AG04449 (cell line): ENCODE measurements at places on chromosomes 1 and 21.
A peak's percentile ranks its signal among the peaks of the same experiment; 100 is the strongest.

DNA sequence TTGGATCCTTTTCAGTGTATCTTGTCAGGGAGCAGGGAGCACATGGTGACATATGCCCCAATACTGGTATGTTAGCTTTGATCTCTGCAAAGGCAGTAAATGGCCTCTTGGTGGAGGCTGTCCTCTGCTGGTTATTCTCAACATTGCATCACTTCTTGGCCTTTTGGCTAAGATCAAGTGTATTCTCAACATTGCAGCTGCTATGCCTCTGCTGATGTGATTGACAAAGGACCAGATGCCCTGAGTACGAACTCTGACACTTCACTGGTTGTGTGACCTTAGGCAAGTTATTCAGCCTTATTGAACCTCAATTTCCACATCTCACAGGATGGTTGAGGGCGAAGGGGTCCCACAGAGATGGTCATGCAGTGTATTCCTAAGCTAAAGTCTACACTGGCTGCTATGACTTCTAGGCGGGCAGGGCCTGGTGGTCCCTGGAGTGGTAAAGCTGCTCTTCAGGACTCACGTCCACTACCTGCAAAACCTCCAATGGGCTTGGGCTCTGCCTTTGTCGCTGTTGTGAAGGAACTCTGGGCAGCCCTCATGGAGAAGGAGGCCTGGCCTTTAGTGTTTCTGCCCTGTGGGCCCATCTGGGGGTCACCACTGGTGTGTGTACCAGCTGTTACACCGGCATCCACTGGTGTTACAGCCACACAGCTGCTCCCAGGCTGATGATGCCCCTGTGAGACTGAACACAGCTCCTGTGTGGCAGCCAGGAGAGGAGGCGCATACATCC, 64.8 kb downstream of the DNTTIP2 start:
- no peak for DNase-seq

GRCh38 chr1:44289530-44289929, 65.5 kb downstream of the ERI3 start:
- no peak for DNase-seq

GRCh38 chr1:12275370-12275769, 45.5 kb downstream of the VPS13D start:
- DNase-seq: no peak

- DNase-seq: no peak
Measured at GRCh38 chr1:156711011-156711817, 5.8 kb upstream of the CRABP2 start.

DNA sequence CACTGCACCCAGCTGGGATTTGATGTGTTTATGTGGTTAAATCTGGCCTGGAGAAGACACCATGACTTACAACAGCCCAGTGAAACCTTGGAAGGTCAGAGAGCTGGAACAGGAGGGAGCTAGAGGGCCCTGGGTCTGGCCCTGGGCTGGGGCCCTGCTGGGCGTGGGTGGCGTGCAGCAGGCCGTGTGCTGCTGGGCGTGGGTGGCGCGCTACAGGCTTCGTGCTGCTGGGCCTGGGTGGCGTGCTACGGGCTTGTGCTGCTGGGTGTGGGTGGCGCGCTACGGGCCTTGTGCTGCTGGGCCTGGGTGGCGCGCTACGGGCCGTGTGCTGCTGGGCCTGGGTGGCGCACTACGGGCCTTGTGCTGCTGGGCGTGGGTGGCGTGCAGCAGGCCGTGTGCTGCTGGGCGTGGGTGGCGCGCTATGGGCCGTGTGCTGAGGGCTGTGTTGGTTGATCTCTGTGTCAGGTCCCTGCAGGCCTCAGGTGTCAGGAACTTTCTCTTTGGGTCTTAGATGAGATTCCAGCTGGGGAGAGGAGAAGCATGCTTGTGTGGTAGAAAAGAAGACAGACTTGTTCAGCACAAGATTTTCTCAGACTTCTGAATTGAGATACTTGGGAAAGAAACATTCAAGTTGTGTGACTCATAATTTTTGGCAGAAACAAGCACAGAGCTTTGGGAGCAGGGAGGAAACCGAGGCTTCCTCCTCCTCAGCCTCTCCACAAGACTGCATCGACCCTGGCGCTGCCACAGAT, 66.0 kb downstream of the COL18A1 start:
- peak; percentile 77 for DNase-seq

- no peak for DNase-seq
Measured at GRCh38 chr1:112318698-112319370, 77.2 kb upstream of the CTTNBP2NL start.

GRCh38 chr1:1080951-1081310, 6.8 kb upstream of the RNF223 start:
- no peak for DNase-seq

DNA sequence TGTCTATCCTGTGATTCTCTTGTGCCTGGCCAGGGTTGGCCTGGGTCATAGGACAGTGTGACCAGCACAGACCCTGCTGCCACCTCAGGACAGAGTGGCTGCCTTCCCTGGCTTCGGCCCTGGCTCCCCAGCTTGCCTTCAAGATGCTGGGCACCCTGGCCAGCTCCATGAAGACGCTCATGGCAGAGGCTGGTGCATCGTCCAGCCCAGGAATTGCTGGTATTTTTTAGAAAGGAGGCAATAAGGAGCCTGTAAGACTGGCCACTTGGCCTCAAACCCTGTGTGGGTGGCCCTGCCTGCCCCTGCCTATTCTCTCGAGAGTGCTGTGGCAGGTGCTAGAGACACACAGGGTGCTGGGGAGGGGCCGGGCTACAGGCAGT, 70.4 kb upstream of the ACTRT2 start:
- no peak for DNase-seq

DNA sequence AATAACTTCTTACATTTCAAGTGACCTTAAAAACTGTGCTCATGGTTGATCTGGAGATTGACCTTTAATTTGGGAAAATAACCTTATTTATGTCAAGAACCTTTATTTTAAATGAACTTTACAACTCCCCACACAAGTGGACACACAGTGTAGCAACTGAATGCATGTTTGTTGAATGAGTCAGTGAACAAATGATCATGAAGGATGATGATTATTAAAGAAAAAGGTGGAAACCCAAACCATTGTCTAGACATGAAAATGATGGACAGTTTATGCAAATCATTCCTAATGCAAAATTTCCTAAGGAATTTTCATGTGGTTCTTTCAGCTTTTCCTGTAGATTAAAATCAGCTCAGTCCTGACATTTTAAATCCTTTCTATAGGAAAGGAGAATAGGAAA, 439.8 kb upstream of the RUNX1 start:
- no peak for DNase-seq

DNA sequence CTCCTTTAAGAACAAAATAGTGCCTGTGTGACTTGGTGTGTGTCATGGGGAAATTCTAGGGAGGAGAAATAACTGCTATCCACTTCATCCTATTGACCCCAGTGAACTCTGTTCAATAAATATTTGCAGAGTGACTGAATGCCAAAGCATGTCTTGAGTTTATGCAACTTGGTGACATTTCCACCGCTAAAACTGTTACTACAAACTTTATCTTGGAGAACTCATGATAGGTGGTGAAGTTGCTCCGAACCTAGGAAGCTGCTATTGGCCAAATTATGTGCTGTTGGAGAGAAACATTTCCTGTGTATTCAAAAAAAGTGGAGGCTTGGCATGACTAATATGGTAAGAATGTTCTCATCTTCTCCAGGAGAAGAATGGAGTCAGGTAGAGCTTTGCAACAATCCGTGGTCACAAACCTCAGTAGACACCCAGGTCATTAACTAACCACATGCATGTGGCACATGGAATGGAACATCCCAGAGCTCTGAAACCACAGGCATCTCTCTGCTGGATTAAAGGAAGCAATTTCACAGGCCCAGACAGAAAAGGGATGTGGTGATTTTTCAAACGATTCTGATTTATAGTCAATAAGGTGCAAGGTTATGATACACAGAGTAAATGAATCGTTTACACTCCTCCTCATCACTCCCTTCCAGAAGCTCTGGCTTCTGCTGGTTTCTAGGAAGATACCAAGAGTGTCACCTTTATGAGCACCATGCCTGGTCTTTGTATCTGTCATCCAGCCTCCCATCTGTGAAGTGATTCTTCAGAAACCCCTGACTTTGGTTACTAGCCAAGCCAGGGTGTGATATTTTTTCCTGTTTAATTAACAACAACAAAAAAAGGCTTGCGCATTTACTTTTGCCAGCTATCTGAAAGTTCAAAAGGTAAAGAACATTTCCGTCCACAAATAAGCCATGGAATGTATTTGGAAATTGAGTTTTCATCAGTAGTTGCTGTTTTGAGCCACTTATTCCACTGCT, 361.1 kb downstream of the TGFB2 start:
- peak; percentile 97 for DNase-seq

DNA sequence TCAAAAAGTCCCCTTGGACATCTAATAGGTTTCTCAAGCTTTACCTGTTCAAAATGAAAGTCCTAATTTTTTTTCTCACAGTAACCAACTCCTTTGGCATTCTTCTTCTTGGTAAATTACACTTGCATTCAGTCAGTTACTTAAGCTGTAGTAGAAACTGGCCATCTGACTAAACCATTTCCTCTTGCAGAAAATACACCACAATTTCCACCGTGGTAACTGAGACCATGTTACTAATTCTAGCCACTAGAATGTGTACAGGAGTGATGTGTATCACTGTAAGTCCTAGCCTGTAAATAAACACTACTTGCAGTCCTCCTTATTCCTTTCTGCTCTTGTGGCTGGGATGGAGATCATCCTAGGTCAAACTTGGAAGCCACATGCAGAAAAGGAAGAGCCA, 965.4 kb upstream of the TMPRSS15 start:
- DNase-seq: no peak

GRCh38 chr1:180281490-180281889, 51.4 kb downstream of the LHX4 start:
- DNase-seq: no peak

GRCh38 chr1:19940486-19941205, 17.2 kb upstream of the PLA2G2E start:
- DNase-seq: no peak

GRCh38 chr1:169184812-169185211, 78.3 kb downstream of the ATP1B1 start:
- DNase-seq: no peak

GRCh38 chr1:60017508-60018205, 55.9 kb downstream of the C1orf87 start:
- DNase-seq: no peak

- no peak for DNase-seq
Measured at GRCh38 chr1:200530623-200531261, 89.8 kb downstream of the KIF14 start.
